Hepatocyte (in vitro differentiated cells): ENCODE measurements at places on chromosomes 1 and 21.

DNA sequence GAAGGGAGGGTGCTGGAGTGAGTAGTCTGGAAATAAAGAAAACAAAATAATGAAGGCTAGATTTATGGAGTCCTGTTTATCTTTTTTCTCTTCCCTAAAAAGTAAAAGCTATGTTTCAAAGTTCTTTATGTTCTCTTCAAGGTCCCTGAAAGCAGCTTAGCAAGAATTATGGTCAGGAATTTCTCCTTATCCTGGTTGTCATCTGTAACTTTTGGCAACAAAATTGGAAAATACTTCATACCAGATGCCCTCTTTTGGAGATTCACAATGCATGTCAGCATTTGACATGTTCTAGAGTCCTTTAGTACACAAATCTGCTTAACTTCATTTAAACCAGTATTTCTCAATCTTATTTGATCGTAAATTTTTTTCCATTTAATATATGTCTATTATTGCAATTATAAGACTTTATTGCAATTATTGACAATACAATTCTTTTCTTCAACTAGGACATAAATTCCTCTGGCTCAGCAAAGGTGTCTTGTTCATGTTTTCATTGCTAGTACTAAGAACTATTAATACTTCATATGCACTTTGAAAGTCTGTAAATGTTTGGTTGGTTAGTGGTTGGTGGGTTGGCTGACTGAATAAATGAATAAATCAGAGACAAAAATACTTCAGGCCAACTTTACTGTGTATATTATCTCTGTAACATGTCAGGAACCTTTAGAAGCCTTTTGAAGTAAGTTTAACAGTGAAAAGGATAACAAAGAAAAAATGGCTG is 101.5 kb downstream of the ATP1B1 start:
- H3K4me1 ChIP-seq = no peaks in the 10 kb centered on the region
- H3K27ac ChIP-seq = no peak overlapping the region
- H3K36me3 ChIP-seq = no peaks in the 10 kb centered on the region
- H3K4me3 ChIP-seq = no peak overlapping the region
- no peaks in the 10 kb centered on the region for H3K27me3 ChIP-seq

DNA sequence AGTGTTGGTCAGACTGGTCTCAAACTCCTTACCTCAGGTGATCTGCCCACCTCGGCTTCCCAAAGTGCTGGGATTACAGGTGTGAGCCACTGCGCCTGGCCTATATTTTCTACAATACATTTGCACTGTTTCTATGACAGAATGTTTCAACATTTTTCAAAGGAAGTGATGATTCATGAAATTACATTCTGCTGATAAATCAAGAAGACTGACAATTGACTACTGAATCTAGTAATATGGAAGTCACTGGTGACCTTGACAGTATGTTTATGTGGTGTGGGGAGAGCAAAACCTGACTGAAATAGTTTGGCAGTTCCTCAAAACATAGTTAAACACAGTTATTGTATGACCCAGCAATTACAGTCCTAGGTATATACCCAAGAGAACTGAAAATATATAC is 18.1 kb downstream of the LRIF1 start:
- H3K36me3 ChIP-seq = no peaks in the 10 kb centered on the region
- H3K4me1 ChIP-seq = no peaks in the 10 kb centered on the region
- no peak overlapping the region for H3K4me3 ChIP-seq
- no peaks in the 10 kb centered on the region for H3K27me3 ChIP-seq
- H3K27ac ChIP-seq = no peak overlapping the region
- no peak for DNase-seq

DNA sequence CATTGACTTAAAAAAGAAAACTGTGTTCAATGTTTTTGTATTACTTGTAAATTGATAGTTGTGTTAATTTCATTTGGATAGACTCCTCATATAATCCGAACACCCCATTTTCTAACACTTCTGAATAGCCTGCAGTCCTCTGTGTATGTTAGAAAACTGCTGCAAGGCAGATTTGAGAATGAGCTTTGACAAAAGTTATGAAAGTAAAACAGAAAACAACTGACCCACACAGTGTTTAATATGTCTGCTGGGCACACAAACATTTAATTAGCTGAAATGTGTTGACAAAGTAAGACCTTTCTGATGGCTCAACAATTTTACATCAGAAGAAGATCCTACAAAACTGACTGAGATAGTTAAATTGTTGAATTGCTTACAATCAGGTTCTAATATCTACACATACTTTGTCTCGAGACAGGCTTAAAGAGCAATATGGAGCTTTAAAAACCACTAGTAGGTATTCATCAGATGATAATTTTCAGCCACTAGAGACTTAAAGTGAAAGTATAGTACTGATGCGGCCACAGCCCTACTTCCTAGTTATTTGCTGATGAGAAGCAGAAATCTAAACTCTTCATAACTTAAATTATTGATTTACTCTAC is 40.0 kb upstream of the PRMT6 start:
- no peaks in the 10 kb centered on the region for H3K36me3 ChIP-seq
- H3K27ac ChIP-seq = no peak overlapping the region
- DNase-seq = no peak
- H3K4me1 ChIP-seq = no peaks in the 10 kb centered on the region

DNA sequence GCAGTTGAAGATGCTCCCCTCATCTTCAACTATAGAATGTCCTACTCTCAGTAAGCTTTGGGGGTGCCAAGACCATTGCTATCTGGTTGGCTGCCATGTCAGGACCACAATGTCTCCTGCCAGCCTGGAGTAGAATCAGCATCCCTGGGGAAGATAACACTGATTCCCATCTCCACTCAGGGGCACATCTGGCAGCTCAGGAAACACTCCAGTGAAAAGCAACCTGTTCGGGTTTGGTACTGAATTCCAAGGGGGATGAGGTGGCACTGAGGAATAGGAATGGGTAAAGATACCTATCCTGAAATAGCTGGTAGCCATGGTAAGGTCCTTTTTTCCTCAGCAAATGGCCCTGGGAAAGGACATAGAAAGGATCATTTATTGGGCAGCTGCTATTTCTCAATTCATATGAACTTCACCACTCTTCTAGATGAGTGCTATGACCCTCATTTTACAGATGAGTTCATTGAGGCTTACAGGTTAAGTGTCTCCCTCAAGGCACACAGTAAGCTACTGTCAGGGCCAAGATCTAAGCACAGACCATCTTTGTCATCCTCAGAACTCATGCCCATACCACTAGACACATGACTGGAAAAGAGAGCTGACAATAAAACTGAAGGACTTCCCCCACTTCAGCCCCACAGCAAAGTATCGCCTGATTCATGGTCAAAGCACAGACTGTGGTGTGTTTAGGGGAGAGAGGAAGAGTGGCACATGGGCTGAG is 31.4 kb downstream of the AK2 start:
- H3K4me1 ChIP-seq = peaks cover 6% of the 10 kb centered on the region
- no peaks in the 10 kb centered on the region for H3K27me3 ChIP-seq
- no peak overlapping the region for H3K4me3 ChIP-seq
- H3K27ac ChIP-seq = peak overlapping the region; percentile 14
- no peaks in the 10 kb centered on the region for H3K36me3 ChIP-seq

DNA sequence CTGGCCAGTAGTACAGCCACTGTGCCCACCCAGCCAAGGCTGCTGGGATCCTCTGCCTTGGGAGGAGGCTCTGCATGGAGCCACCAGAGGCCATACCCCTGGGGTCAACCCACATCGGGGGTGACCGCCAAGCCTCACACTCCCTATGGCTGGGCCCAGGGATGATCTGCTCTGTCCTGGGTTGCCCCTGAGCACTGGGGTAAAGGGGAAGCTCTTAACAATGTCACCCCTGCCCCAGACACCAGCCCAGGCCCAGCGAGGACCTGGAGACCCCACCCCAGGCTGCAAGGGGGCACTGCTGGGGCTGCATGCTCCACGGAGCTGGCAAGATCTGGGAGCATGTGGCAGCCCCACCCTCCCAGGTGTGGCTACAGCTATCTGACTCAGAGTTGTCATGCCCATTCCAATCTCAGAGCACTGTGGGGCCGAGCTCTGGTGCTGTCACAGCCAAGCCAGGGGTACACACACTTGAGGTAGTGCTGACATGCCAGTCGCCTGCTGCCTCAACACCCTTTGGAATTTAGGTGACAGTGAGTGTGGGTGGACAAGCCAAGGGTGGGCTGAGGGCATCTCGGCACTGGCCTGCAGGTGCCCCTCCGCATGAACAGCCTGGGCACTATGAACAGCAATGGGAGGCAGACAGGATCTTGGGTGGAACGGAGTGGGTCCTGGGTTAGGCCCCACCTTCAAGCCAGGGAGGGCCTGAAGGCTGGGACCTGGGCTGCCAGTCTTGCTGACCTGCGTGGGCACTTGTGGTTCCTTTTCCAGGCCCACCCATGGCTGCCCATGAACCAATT is 427.7 kb downstream of the LRRIQ3 start:
- no peak for DNase-seq
- no peak overlapping the region for H3K4me3 ChIP-seq
- no peaks in the 10 kb centered on the region for H3K36me3 ChIP-seq

DNA sequence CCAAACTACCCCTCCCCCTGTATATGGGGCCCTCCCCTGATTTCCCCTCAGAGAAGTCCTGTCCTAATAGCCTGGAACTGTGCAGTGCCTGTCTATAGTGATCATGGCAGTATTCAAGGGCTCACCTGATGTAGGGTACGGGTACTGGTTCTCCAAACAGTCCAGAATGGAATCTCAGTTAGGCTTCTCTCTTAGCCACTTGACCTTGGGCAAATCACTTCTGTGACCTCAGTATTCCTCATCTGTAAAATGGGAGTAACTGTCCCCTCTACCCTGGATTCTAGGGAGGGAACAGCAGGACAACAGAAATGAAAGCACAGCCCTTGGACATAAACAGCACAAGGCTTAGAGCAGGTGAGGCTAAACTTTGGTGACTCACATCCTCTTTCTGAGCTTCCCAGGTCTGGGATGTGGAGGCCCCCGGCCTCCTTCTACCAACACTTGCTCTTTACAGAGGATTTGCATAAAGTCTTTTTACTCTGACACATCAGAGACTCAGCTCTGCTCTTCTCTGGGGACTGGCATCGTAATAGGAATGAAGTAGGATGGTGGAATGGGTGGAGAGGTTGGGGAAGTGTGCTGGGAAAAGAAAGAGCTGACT is 20.0 kb upstream of the PDZK1IP1 start:
- no peaks in the 10 kb centered on the region for H3K36me3 ChIP-seq
- no peak overlapping the region for H3K27ac ChIP-seq
- no peak overlapping the region for H3K4me3 ChIP-seq
- no peaks in the 10 kb centered on the region for H3K4me1 ChIP-seq
- DNase-seq = no peak
- peaks cover 26% of the 10 kb centered on the region for H3K27me3 ChIP-seq
